ENCODE measurements at places on chromosomes 5 and 9.

- DNase-seq, result no peak
Observed at GRCh38 chr9:110691002-110691549, 22.5 kb downstream of the MUSK start.

- DNase-seq, result no peak
Observed at GRCh38 chr5:92687821-92688722, 892.9 kb downstream of the NR2F1-AS1 start.

DNA sequence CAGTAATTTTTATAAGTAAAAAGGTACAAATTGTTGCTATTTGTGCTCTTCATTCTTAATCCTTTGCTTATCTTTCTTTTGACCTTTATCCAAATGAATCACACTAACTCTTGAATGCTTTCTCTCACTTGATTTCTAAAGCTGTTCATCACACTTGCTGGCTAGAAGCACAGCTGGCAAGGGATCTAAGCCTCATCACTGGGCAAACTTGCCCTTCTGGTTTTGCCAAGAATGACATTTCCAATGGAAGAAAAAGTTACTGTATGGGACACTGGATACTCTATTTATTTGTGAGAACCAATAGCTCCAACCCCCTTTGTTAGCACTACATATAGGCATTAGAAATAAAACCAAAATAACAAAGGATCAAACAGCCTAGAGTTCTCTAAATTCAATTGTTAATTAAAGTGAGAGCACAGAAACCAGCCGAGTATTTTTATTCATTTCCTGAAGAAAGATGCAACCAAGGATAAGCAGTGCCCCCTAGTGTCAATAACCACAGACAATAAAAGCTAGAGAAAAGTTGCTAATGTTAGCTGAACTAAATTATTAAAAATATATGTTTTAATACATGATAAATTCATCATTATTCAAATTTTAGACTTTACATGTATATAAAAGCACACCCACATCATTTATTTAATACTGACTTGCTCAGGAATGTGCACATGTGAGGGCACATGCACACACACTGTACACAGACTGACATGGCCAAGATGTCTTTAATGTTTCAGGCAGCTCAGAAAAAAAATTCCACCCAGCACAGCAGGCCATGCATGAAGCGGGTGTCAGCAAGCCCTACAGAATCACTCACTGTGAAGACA, 59.8 kb upstream of the POU5F2 start:
- DNase-seq, result peak; percentile 65

DNA sequence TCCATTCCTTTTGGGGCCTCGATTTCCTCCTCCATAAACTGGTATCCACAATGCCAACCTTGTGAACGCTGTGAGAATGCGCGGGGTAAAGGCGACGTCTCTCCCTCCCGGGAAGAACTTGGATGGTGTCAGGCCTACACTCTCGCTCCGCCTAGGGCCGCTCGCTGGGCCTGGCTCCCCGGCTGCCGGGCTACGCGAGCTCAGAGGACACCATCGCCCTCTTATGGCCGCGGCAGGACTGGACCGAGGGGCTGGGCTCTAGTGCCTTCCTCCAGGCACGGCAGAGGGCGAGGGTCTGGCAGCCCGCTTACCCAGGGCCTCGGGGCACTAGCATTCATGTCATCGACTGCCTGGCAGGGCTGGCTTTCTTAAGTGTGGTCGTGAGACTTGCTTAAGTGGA, 1.3 kb upstream of the EXOSC2 start:
- DNase-seq, result no peak

GRCh38 chr5:83450183-83450966, 21.2 kb upstream of the VCAN start:
- no peak for DNase-seq

DNA sequence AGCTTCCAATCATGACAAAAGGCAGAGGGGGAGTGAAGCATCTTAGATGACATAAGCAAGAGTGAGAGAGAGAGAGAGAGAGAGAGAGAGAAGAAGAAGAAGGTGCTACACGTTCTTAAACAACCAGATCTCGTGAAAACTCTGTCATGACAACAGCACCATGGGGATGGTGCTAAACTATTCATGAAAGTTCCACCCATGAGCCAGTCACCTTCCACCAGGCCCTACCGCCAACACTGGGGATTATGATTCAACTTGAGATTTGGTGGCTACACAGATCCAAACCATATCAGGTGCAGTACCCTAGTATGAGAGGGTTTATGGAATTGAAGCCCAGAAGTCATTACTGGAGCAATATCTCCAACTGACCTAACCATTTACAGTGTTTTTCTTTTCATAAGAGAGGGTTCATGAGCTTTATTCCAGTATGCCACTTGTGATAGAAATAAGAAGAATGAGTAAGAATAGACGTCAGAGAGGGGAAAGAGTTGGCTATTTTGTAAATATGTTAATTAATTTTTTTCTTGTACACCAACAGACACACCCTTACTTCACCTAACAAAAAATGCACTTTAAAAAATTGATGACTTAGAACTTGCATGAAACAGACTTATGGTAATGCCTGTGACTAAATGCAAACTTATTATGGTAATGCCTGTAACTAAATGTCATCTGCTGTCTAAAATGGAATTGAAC, 680.4 kb upstream of the ITGA1 start:
- no peak for DNase-seq

- no peak for DNase-seq
Observed at GRCh38 chr9:20353524-20353923, 268.8 kb downstream of the MLLT3 start.

GRCh38 chr5:16446993-16447392, 18.6 kb downstream of the ZNF622 start:
- no peak for DNase-seq
